NCI-H187 treated with DMSO at 0.1 percent for 48 hours (cell line): ENCODE measurements at places on chromosomes 5 and 9.
A peak's percentile ranks its signal among the peaks of the same experiment; 100 is the strongest.

DNA sequence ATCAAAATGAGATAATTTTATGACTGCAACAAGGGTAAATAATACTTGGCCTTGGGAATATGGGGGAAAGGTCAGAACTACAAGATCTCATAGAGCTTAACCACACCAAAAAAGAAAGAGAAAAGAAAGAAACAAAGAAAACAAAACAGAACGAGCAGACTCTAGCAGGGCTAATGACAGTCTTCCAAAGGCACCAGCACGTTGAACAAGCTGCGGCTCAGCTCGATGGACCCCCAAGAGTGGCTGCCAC, 689 bp downstream of the AK3 start:
- no peak for DNase-seq

DNA sequence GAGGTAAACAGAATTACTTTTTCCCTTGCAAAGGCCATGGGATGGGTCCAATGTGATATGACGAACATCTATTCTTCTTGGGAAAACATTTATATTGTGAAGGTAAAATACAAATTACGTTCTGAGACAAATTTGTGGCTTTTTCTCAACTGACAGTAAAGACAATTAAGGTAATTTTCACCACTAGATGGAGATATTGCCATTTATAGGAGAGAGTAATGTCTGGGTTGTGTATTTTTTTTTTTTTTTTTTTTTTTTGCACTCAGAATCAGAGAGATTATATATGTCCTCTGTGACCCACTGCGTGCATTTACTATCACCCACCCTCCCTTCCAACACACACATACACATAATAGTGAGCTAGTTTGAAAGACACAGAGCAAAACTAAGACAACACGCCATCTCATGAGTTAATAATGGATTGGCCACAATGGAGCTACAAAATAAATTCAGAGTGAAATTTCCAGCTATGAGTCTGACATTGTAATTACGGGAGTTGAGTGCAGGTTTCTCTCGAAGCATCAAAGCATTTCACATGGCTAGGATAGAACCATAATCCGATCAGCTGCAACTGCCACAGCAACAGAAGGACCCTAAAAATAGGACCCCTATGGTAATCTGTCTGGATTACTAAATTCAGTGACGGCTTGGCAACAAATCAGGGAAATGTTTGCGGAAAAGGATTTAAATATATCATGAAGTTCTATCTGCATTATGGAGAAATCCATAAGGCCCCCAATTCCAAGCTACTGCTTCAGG, 49.2 kb downstream of the ANXA1 start:
- DNase-seq = no peak

DNA sequence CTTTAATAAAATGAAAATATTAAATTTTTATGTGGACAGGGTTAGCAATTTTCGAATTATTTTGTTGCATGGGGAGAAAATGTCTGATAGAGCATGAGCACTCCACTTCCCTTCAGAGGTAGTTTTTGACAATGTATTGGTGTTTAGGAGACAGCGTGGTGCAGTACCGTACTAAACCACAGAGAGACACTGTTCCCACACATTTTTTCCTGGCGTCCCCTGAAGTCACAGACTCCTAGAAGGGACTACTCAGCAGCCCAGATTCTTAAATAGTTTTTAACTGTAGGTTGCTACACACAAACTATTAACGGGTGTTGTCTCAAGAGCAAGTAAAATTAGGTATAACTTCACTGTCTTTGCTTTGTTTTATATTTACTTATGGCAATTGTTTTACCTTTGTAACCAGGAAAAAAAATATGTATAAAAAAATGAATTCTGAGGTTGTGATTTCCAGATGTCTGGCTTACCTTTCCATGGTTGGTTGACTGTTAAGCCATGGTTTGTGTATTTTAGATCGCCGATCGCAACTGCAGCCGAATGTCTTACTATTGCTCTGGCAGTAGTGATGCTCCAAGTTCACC, 171.2 kb downstream of the DOCK8 start:
- peak; percentile 8 for DNase-seq

GRCh38 chr5:1325191-1325741, 19.6 kb downstream of the CLPTM1L start:
- no peak for DNase-seq

GRCh38 chr9:135818718-135819475, 88.4 kb downstream of the CAMSAP1 start:
- no peak for DNase-seq

DNA sequence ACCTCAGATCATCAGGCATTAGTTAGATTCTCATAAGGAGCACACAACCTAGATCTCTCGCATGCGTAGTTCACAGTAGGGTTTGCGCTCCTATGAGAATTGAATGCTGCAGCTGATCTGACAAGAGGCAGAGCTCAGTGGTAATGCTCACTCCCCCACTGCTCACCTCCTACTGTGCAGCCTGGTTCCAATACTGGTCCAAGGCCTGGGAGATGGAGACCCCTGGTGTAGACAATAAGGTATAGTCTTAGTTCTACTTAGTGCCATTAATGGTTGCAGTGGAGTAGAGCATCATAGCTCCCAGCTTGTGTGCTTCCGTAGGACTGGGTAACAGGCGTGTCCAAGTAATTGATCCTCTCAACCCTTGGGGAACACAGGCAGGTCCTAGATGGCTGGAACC, 70.4 kb upstream of the ANKRD55 start:
- no peak for DNase-seq

DNA sequence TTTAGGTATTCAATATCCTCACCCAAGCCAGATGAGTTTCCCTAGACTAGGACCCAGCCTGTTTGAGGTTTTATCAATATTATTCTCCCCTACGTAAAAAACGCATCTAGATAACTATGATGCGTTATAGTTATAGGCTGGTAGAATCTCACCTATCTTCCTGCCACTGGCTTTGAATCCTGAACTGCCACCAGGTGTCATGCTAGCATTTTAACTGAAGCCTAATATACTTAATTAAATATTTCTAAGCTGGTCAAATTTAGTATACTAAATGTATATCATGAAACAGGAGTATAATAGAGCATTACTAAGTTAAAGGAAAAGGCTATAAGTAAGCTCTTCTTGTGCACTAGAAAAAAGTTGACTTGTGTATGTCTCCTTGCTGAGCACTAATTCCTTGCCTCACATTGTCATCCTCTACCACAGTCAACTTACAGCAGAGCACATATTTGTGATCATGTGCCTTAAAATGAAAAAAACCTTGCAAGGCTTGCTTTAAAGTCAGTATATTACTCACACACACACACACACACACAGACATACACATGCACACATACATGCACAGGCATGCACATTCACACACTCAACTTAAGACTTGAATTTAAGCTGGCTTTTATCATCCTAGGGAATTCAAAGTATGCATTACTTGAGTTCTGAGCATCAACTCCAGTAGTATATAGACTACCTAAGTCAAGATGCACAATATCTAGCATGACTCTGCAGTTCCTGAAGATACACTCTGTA, 303.4 kb downstream of the ADGRV1 start:
- no peak for DNase-seq

GRCh38 chr9:134678666-134679443, 37.3 kb downstream of the COL5A1 start:
- no peak for DNase-seq
